SW 1271 (cell line): ENCODE measurements at places on chromosomes 11 and 22.
A peak's percentile ranks its signal among the peaks of the same experiment; 100 is the strongest.

DNA sequence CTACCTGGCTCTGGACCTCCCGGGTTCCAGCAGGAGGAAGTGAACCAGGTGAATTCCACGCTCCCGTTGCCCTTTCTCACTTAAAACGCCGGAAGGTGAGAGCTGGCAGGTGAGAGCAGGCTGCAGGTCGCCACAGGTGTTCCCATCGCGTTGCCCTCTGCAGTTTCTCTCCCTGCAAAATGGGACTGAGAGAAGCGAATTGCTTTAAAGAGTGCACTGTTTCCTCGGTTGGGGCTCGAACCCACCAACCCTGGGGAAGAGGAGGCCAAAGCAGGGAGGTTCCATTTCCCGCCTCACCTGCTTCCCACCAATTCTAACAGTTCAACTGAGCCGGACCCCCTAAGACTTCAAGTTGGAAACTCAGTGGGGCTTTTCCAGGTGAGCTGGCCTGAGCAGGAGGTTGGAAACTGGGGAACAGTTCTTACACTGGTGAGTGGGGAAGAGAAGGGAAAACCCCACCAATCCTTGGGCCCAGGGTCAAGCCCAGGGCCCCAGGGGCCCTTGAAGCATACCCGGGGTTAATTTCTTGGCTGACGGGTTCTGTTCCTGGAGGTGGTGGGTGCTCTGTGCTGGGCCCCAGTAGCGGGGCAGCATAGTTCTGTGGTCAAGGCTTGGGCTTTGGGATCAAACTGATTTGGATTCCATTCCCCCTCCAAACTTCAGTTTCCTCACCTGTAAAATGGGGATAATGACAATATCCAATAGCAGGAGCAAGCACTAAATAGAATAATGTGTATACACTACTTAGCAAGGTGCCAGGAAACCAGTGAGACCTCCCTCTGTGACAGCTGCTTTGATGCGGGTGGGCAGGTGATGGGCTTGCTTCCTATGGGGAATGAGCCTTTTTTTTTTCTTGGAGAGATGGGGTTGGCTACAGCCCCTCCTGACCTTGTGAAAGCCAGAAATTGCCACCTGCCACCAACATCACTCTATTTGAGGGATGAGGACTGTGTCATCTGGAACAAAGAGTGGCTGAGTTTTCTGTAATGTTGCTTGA, 788 bp downstream of the CD82 start:
- no peak for DNase-seq

DNA sequence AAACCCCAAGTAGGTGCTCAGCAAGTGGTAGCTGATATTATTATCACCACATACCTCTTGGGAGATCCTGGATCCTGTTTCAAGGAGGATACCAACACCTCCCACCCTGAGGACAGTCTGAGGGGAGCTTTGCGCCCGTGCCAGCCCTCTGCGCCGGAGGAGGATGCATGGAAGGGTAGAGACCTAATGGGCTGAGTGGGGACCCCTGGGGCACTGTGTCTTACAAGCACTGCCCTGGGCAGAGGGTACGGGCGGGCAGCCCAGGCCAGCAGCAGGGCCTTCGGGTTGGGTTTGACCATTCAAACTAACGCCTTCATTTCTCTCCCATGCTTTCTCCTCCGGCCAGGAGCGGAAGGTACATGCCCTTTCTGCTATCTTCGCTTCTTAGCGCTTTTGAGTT, 26.3 kb downstream of the MYBPC3 start:
- DNase-seq, result no peak

DNA sequence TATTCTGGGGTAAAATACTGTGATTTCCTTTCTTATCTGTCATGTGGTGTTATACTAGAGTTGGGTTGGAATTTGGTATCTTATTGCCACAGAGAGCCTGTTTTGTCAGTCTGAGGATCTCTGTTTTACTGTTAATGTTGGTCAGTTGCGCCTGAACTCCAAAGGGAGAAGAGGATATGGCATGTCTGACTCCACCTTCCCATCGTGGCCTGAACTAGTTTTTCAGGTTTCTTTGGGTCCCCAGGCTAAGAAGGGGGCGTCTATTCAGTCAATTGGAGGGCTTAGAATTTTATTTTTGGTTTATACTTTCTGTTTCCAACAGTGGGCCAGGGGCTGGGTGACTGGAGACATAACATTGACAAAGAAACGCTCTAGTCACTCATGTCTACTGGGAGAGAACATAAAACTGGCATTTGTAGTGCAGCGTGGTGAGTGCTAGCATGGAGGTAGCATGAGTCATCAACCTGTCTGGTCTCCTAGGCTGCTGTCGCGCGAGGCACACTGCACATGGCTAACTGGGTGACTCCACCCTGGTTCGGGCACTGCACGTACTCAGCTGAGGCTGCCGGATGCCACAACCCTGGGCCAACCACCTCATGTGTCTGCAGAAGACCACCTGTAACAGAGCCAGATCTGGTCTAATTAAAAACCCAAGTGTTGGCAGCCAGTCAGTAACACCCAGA, 120.1 kb upstream of the OR9Q1 start:
- no peak for DNase-seq

GRCh38 chr22:45211435-45211834, 29.3 kb downstream of the KIAA0930 start:
- DNase-seq, result no peak

GRCh38 chr11:66015454-66015881, 3.7 kb downstream of the CST6 start:
- DNase-seq, result peak; percentile 97

- DNase-seq, result no peak
Observed at GRCh38 chr11:47950396-47950795, 30.0 kb upstream of the PTPRJ start.

GRCh38 chr22:48405741-48406140, 1421.9 kb downstream of the BRD1 start:
- no peak for DNase-seq

GRCh38 chr11:115576606-115577380, 72.6 kb upstream of the CADM1 start:
- DNase-seq, result no peak

GRCh38 chr11:1104411-1105182, 29.9 kb downstream of the MUC2 start:
- DNase-seq, result no peak

DNA sequence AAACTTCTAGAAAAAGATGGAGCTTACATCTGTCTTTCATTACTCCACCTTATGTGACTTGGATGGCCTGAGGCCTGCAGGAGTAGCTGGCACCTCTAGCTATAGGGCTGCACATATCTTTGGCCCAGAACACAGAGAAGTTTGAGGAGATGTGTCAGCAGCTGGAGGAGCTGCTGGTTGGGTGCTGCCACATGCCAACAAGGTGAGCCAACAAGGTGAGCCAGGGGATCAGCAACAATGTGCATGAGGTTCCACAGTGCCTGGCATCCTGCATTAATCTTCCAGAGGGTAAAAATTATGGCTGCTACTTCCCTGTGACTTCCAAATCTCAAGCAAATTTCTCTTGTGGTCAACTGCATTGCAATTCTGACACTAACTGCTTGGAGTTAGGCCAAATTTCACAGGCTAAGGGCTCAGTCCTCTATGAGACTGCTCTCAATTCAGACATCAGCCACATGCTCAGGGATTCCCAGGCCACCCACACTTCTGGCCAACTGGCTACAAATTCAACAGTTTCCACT, 16.0 kb downstream of the RBM7 start:
- no peak for DNase-seq

DNA sequence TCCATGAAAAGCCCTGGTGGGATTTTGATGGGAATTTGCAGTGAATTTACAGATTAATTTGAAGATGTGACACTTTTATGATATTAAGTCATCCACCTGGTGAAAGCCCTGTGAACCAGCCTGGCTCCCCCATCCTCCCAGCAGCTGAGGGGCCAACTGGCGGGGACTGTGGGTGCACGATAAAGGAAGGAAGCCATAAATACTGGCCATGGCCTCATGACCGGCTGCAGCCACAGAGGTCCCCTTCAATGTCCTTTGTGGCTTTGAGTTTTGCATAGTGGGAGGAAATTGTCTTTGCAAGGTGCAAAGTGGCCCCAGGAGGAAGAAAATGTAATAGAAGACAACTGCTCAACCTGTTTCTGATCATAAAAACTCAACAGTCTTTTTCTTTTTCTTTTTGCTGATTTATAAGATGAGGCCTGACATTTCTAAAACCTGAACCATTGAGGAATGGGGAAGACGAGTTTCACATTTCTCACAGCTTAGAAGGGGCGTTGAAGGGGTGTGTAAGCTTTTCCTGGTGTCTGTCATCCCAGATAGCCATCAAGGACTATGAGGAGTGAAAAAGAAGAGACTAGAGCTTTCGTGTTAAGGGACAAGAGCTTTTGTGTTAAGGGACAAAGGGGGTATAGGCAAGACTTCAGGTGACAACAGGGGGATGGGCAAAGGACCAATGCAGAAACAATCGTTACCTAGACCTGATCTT, 6.3 kb upstream of the NDUFV1 start:
- no peak for DNase-seq

- no peak for DNase-seq
Observed at GRCh38 chr11:85752201-85752889, 58.6 kb downstream of the SYTL2 start.

- DNase-seq, result no peak
Observed at GRCh38 chr11:87604350-87604749, 566.6 kb downstream of the TMEM135 start.

- no peak for DNase-seq
Observed at GRCh38 chr11:34308913-34309585, 48.8 kb downstream of the ABTB2 start.

DNA sequence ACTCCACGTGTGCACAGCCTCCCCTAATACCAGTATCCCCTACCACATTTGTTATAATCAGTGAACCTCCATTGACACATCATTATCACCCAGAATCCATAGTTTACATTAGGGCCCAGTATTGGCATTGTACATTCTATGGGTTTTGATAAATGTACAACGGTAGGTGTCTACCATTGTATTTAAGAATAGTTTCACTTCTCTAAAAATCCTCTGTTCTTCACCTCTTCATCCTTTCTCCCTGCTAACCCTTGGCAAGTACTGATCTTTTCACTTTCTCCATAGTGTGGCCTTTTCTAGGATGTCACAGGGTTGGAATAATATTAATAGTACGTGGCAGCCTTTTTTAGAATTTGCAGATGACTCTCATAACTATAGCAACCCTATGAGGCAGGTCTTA, 353.8 kb downstream of the DDX10 start:
- DNase-seq, result no peak

GRCh38 chr22:30821863-30822215, 127.2 kb downstream of the OSBP2 start:
- no peak for DNase-seq
